ENCODE measurements at places on chromosomes 5 and 9.

DNA sequence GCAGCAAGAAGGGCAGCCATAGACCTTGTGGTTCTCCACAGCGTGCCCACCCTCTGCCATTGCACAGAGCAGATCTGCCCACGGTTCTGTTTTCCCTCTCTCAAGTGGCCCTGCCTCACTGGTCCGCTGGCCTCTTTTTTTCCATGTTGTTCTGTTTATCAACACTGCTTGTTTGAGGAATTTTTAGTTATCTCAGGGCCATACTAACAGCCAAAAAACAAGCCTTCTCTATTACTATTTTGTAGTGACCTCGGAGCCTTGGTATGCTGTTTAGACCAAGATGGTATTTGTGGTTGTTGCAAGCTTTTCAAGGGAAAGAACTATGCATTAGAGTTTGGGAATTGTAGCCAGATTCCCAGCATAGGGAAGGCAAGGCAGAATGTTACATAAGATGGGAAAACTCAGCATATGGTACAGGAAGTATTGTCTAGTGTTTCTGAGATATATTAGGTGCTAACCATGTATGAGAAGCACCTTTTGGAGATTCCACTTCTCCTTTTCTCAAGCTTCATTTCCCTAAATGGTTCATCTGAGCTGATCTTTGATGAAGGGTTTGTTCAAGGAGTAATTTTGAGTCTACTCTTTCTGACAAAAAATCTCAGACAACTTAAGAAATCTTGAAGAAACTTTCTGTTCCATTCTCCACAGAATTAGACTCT, 54.3 kb downstream of the NUP214 start:
- no peaks in the 10 kb centered on the region for H3K27me3 ChIP-seq
- peaks cover 54% of the 10 kb centered on the region for H3K36me3 ChIP-seq
- H3K4me3 ChIP-seq, result no peak overlapping the region
- no peak for DNase-seq
- peaks cover 8% of the 10 kb centered on the region for H3K4me1 ChIP-seq
- peak overlapping the region; percentile 7 for H3K27ac ChIP-seq

- DNase-seq, result no peak
- H3K4me1 ChIP-seq, result peaks cover 17% of the 10 kb centered on the region
- H3K27me3 ChIP-seq, result peaks cover 11% of the 10 kb centered on the region
- no peak overlapping the region for H3K4me3 ChIP-seq
- H3K27ac ChIP-seq, result no peak overlapping the region
These were observed 17.1 kb downstream of the DCANP1 start for GRCh38 chr5:135430135-135430437.

DNA sequence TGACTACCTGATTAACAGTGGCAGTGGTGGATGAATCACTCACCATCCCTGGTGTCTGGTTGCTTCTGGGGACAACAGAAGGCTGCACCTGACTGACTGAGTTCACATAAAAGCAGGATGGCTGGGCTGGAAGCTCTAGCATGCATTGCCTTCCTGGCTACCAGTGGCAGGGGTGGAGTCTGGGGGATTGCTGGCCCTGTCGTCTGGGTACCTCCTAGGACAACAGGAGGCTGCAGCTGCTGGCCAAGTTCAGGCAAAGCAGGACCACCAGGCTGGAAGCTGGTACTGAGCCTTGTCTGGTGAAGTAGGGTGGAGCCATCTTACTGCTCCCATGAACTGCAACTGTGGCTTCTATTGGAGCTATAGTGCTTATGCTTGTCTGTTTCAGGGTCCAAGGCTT, 480.8 kb upstream of the CTNND2 start:
- H3K4me1 ChIP-seq, result no peaks in the 10 kb centered on the region
- H3K27ac ChIP-seq, result no peak overlapping the region
- H3K36me3 ChIP-seq, result no peaks in the 10 kb centered on the region
- H3K4me3 ChIP-seq, result no peak overlapping the region
- no peak for DNase-seq
- no peaks in the 10 kb centered on the region for H3K27me3 ChIP-seq

DNA sequence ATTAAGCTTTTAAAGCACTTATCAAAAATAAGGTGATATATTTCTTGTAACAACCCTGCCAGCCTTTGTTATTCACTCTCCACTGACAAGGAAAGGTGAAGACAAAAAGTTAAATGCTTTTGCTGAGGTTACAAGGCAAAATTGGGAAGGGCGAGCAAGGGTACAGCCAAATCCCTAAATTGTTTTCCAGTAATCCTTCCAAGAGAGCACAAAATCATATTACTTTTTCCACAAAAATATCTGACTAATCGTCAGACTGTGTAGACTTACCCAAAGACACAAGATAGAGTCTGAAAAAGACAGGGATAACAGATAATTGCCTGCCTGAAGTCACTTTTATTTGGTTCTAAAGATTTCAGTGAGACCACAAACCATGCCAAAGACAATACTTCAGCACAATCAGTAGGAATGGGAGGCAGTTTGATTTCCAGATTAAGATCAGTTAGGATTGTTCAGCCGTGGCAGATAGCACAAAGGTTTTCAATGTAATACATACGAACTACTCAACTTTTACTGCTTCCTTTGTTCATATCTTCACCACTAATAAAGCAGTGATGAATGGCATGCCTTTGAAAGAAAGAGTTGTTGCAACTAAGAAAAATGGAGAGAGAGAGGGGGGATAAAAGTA, 383.8 kb upstream of the TUSC1 start:
- no peaks in the 10 kb centered on the region for H3K36me3 ChIP-seq
- DNase-seq, result no peak
- no peak overlapping the region for H3K27ac ChIP-seq
- H3K27me3 ChIP-seq, result no peaks in the 10 kb centered on the region
- H3K4me1 ChIP-seq, result no peaks in the 10 kb centered on the region

Data from activated CD4-positive, alpha-beta T cell treated with anti-CD3 and anti-CD28 coated beads, Interleukin-2, amount 10 ng/mL, durations not matched to agents 7 days and 5 days (primary cell).